ENCODE measurements at places on chromosomes 5 and 9.

DNA sequence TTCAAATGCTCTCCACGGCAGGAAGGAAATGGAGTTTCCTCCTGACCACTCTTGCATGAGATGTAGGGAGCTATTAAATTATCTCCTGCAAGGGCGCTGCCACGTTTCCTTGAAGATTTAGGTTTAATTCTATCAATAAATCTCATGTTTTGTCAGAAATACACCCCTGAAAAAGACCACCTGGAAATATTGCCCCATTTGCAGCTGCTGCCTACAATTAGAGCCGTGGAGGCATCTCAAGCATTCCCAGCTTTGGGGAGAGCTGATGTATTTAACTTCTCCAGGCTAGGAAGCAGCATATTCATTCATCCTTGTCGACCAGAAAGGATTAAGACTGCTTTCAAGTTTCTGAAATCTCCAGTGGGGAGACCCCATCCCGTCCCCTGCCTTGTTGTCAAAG, 40.5 kb downstream of the CCNJL start:
- no peak for DNase-seq

DNA sequence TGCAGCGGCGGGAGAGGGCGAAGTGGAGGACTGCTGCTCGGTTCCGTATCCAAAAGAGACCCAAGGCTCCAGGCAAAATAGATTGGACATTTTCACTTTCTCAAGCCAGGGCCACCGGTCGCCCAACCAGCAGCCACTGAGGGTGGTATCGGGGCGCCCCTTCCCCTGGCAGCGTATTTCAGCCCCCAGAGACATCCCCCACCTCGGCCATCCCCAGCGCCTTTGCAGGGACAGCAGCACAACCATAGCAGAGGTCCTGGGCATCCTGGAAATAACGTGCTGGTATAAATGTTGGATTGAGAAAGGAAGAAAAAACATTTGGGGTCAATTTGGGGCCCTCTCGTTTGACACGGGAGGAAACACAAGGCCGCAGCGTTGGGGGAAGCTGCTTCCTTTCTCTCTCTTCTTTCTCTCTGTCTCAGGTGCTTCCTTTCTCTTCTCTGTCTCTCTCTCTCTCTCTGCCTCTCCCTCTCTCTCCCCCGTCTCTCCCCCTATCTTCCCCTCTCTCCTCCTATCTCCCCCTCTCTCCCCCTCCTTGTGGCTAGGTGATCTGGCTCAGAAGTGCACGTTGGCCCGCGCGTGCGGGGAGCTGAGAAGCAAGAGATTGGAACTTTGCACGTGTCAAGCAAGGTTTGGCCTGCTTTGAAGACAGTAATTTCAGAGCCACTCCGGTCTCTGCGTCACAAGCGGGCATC, 624 bp upstream of the RETREG1 start:
- DNase-seq: no peak

GRCh38 chr5:109387408-109387974, 22.3 kb downstream of the PJA2 start:
- no peak for DNase-seq

GRCh38 chr5:150763023-150763769, 4.4 kb upstream of the DCTN4 start:
- no peak for DNase-seq

DNA sequence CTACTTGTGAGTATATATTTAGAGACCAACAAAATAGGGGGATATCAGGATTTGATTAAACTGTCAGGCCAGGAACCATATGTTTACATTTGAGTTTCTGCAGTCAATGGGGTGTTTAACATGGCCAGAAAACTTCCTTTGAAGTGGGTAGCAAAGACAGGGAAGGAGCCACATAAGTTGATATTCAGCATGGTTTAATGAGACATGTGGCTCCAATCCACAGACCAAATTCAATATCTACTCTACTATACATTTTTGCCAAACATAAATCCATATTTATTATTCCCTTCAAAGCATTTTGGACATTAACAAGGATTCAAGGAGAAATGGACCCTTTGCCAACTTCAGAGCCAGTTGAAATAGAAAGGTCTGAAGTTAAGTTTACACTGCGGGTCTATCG, 99.8 kb downstream of the TAF11L14 start:
- DNase-seq: no peak

DNA sequence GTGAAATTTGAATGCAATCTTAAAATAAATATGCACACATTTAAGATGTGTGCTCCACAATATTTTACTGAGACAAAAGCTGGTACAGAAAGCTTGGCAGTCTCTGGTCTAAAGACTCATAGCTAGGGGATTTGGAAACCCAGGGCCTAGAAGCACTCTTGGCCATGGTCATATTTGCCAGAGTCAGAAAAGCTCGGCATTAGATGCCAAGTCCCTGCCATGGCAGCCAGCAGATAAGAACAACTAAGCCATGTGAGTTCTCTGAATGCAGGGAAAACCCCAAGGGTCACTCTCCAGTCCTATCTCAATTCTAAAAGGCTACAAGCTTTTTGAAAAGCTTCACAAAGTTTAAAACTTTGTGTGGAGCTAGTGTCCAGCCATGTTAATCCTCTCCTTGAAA, 119.5 kb downstream of the FAM114A2 start:
- no peak for DNase-seq

DNA sequence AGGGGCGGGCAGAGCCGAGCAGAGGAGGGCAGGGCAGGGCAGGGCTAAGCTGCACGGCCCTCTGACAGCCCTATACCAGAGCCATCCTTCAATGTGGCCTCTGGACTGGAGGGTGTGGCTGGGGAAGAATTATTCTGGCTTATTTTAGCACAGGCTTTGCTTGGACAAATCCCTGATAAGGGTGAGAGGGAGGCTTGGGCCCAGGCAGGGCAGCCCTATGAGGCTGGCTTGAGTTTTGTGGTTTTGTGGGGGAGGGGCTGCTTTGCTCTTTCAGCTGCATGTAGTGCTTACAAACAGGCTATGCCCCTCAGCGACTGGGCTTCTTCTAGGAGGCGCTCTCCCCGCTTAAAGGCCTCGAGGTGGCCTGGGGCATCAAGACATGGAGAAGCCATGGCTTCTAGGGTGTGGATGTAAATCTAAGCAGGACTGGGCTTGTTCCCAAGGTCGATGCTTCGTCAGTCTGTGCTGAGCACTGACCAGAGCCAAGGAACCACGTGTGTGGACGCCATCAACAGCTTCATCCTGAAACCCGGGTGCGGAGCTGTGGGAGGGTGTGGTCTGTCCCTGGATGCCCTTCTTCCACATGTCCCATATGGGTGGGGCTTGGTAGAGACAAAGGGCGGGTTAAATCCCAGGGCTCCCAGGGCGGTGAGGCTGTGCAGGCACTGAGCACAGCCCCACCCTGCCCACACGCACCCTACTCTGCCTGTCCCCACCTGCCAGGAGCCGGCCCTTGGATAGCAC, 45.7 kb upstream of the IPPK start:
- no peak for DNase-seq

DNA sequence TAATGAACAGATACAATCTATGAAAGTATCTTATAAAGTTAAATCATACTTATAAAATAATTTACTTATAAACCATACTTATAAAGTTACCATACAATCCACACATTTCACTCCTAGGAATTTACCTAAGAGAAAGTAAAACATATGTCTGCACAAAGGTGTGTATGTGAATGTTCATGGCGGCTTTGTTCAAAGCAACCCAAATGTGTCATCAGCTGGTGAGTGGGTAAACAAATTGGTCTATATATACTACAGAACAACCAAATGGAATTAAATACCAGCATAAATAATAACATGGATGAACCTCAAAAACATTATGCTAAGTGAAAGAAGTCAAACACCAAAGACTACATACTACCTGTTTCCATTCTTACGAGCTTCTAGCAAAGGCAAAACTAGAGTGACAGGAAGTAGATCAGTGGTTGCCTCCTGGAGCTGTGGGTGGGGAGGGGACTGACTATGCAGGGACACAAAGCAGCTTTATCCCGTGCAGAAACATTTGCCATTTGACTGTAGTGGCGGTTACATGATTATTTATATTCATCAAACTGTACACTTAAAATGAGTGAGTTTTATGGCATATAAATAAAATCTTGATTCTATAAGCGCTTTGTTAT, 10.6 kb downstream of the TRAF1 start:
- DNase-seq: no peak

All from activated CD4-positive, alpha-beta T cell treated with anti-CD3 and anti-CD28 coated beads, Interleukin-2, amount 50 U/mL, for 24 hours (primary cell).